Stimulated activated CD8-positive, alpha-beta memory T cell treated with anti-CD3 and anti-CD28 coated beads, Interleukin-12 subunit alpha, Interleukin-12 subunit beta, amount 100 ng/mL, for 1 hour (primary cell): ENCODE measurements at places on chromosomes 2 and 18.

GRCh38 chr2:16774980-16775898 lies 109.6 kb upstream of the CYRIA start:
- no peak for DNase-seq

DNA sequence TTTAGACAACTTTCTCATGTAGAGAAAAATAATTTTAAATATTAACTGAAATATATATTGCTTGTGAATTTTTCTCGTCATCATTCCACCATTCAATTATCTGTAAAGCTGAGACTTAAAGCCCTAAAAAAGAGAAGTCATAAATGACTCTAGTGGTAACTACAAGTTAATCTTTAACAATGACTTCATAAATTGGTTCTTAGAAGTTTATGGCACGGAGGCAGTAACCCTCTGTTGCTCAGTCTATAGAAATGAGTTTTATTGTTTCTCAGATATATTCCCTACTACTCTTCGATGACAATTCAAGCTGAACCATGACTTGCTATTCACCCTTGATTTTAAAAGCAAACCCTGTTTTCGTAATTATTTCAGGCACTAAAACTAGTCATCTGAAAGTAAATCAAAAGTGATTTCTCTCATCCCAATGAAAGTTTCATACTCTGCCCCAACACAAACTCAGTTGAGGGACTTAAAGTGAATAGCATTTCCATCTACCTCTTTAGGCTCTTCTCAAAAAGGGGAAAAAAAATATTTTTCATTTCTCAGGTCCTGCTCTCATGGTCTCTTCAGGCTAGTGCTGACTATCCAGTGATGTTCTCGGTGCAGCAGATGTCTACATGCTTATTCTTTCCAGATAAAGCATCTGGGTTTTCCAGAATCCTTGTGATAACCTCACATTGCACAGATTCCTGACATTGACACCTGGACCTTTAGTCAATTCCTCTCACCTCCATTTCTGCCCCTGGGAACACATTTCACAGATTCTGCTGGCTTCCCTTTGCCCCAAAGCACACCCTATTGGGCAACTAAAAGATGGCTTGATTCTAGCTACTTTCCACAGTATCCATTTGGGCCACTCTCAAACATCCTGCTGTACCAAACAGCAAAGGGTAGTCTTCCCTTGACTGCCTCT lies 207.8 kb upstream of the LRATD1 start:
- DNase-seq, result no peak

DNA sequence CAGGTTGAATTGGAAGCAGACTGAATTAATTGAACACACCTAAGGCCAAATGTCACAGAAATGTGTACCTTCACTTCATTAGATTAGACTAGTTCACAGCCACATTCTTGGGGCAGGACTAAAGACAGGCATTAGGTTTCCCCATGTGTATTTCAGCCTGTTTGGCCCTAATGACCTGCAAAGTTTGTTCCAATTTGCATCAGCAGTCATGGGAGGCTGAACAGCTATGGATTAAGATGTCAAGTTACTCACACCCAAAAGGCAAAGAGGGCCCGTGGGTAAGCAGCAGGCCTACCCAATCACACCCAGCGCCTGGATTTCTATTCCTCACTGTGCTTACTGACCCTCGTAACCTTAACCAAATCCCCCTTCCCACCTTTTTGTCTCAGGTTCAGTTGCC lies 99.6 kb upstream of the RIOK3 start:
- no peak for DNase-seq

GRCh38 chr18:25561918-25562317 lies 210.0 kb upstream of the ZNF521 start:
- no peak for DNase-seq

DNA sequence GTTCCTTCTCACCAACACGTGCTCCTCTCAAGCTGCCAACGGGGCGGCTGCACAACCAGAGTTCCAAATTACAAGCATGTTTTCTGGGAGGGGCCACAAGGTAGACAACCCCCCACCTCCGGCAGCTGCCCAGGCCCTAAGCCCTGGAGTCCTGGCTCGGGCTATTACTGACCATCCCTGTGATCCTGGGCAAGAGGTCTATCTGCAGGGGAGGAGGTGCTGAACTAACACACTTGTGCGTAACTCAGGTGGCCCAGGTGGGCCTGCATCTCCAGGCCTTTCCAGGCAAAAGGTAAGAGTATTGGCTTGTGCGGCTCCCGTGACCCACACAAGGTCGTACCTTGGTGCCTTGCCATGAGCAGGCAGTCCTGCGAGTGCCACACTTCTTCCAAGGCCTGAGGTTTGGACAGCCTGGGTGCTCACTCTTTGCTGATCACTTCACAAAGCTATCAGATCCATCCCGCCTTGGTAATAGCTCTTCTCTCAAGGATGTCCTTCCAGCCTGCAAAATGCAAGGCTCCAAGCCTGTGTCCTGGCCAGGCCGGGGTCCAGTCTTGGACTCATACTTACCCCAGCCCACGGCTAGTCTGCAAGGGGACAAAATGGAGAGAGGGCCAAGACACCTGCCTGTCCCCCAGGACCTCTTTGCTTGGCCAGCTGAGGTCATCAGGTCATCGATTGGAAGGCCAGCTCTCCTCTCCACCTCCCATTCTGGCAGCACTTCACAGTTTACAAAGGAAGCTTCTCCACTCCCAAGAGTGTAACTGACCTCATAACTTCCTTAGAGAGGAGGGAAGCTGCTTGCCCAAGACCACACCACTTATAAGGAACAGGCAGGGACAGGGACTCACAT lies 33.9 kb downstream of the ADRA2B start:
- no peak for DNase-seq

GRCh38 chr2:45771261-45771660 lies 119.8 kb downstream of the PRKCE start:
- no peak for DNase-seq

GRCh38 chr2:25928668-25929067 lies 50.4 kb upstream of the ASXL2 start:
- DNase-seq, result no peak

- DNase-seq, result no peak
Measured at GRCh38 chr2:100052650-100053049, 89.7 kb downstream of the AFF3 start.

- no peak for DNase-seq
Measured at GRCh38 chr2:64651590-64651989, 2.1 kb downstream of the SERTAD2 start.

GRCh38 chr2:64402876-64403275 lies 51.1 kb upstream of the LGALSL start:
- no peak for DNase-seq

DNA sequence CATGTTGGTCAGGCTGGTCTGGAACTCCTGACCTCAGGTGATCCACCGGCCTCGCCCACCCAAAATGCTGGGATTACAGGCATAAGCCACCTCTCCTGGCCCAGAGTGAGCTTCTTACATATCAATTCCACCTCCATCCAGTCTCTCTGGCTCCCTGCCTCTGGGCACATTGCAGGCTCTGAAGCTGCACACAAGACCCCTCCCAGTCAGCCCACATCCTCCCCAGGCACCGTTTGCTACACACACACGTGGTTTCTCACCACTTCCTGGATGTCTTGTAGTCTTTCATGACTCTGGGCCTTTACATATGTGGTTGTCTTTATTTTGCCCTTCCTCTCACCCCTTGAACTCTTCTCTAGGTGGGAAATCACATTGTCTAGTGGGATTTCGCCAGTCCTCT lies 64.0 kb upstream of the CABLES1 start:
- peak; percentile 68 for DNase-seq

- no peak for DNase-seq
Measured at GRCh38 chr2:37631292-37631691, 40.1 kb downstream of the CDC42EP3 start.

DNA sequence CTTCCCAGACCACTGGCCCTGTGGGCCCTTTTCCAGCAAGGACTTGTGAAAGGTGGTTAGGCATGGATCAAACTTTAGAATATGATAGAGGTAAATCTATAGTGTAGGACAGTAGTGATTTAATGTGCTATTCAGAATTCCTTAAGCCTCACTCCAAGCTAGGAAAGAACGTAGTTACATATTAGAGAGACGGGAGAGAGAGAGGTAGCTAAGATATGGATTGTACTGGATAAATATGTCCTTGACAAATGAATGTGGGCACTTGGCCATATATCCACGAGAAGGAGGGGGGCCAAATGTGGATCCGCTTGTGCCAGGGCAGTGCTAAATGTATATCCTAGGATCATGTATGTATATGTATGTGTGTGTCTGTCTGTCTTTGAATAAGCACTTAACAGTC lies 6.5 kb downstream of the KCNJ3 start:
- no peak for DNase-seq

DNA sequence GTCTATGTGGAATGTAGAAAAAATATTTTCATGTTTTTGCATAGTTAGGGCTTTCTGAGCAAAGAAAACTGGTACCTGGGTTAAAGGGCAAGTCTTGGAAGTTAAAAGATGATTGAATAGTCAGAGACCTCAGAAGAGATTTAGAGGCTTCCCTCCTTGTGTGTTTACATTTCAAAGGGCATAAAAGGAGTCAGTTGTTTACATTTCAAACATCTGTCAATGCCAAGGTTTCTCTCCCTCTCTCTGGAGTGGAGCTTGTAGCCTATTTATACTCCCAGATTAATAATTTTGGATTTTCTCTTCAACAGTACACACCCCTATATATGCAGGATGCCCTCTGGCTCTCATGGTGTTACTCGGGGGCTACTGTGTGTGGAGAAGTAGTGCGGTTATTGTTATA lies 8.6 kb downstream of the M1AP start:
- DNase-seq, result no peak
